ENCODE measurements at places on chromosomes 5 and 9. TPM values are rescaled to one million over a fixed set of nuclear protein-coding genes. Genes with fewer than 3 reads are reported as not detected.

The SLC25A2 gene
- not detected for total RNA-seq

The ACTBL2 gene
- not detected for total RNA-seq

The SUSD3 gene
- 2.4 TPM for total RNA-seq

The CTXN3 gene
- not detected for total RNA-seq

The PDE6A gene
- total RNA-seq = 0.16 TPM

The LRRC70 gene
- 2.2 TPM for total RNA-seq

The EIF4EBP3 gene
- 8.8 TPM for total RNA-seq

The OBP2A gene
- not detected for total RNA-seq

The MAP1B gene
- total RNA-seq = 224 TPM

The STC2 gene
- 17.5 TPM for total RNA-seq

The FEM1C gene
- 31.0 TPM for total RNA-seq

The CXCL14 gene
- 11.2 TPM for total RNA-seq

Data from left cardiac atrium (tissue), 4 donors.